Spinal cord (tissue), 10 donors: ENCODE measurements at places on chromosomes 13 and 19.

- no peaks in the 10 kb centered on the region for H3K36me3 ChIP-seq
- peaks cover 19% of the 10 kb centered on the region for H3K4me1 ChIP-seq
- no peak for DNase-seq
- no peak overlapping the region for H3K4me3 ChIP-seq
- H3K27me3 ChIP-seq = no peaks in the 10 kb centered on the region
- H3K27ac ChIP-seq = no peak overlapping the region
Observed at GRCh38 chr19:5478925-5479588, 23.8 kb downstream of the ZNRF4 start.

- no peak overlapping the region for H3K4me3 ChIP-seq
- DNase-seq = no peak
- no peaks in the 10 kb centered on the region for H3K4me1 ChIP-seq
- H3K27ac ChIP-seq = no peak overlapping the region
- peaks cover 99% of the 10 kb centered on the region for H3K36me3 ChIP-seq
- no peaks in the 10 kb centered on the region for H3K27me3 ChIP-seq
Observed at GRCh38 chr19:11018179-11018578, 57.3 kb downstream of the SMARCA4 start.

- DNase-seq = no peak
- no peak overlapping the region for H3K4me3 ChIP-seq
- H3K36me3 ChIP-seq = no peaks in the 10 kb centered on the region
Observed at GRCh38 chr19:29098863-29099481, 114.0 kb downstream of the UQCRFS1 start.

GRCh38 chr19:40754611-40755247 is 3.7 kb downstream of the SNRPA start:
- H3K27ac ChIP-seq = no peak overlapping the region
- H3K4me3 ChIP-seq = no peak overlapping the region
- no peak for DNase-seq
- H3K36me3 ChIP-seq = peaks cover 46% of the 10 kb centered on the region

DNA sequence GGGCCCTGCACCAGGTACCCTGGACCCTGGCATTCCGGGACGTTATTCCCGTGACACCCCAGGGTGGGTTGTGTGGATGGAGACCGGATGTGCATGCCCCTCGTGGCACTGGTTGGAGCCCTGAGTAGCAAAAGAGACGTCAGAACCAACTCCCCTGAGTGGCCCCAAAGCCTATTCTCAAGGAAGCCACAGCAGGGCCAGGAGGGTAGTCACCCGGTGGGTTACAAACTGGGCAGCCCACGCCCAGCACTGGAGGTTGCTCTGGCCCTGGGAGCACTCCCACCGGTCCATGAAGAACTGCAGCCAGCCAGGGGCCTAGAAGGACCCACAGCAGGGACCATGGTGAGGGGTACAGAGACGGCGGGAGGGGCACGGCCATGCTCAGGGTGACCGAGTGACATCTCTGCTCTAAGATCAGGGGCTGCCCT is 7.5 kb downstream of the KLF16 start:
- H3K27me3 ChIP-seq = no peaks in the 10 kb centered on the region
- H3K27ac ChIP-seq = peak overlapping the region; percentile 89
- peaks cover 90% of the 10 kb centered on the region for H3K4me1 ChIP-seq
- peak overlapping the region; percentile 45 for H3K4me3 ChIP-seq
- peaks cover 28% of the 10 kb centered on the region for H3K36me3 ChIP-seq
- no peak for DNase-seq

- H3K27ac ChIP-seq = no peak overlapping the region
- peak overlapping the region; percentile 12 for H3K4me3 ChIP-seq
- peaks cover 20% of the 10 kb centered on the region for H3K4me1 ChIP-seq
Observed at GRCh38 chr19:36775768-36776167, 3.2 kb upstream of the ZNF850 start.

GRCh38 chr13:94311893-94312292 is 167.6 kb downstream of the DCT start:
- H3K36me3 ChIP-seq = no peaks in the 10 kb centered on the region
- H3K4me1 ChIP-seq = peaks cover 7% of the 10 kb centered on the region
- H3K27me3 ChIP-seq = no peaks in the 10 kb centered on the region
- H3K27ac ChIP-seq = peak overlapping the region; percentile 66

DNA sequence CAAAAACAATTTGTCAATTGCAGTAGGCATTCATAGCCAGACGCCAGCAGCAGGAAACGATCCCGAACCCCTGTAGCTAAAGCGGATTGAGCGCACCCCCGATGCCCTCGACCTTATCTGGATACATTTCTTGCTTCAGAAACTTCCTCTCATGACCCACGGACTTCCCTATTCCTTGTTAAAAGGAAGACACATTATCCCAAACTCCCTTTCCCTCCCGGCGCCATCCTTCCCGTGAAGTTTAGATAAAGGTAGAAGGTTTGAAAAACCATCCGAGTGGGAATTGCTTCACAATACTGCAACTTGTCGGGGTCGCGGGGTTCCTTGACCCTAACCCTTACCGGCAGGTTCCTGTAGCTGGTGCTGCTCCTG is 977 bp downstream of the PCDH20 start:
- no peak for DNase-seq
- no peak overlapping the region for H3K27ac ChIP-seq
- H3K4me3 ChIP-seq = peak overlapping the region; percentile 68
- peaks cover 18% of the 10 kb centered on the region for H3K27me3 ChIP-seq

DNA sequence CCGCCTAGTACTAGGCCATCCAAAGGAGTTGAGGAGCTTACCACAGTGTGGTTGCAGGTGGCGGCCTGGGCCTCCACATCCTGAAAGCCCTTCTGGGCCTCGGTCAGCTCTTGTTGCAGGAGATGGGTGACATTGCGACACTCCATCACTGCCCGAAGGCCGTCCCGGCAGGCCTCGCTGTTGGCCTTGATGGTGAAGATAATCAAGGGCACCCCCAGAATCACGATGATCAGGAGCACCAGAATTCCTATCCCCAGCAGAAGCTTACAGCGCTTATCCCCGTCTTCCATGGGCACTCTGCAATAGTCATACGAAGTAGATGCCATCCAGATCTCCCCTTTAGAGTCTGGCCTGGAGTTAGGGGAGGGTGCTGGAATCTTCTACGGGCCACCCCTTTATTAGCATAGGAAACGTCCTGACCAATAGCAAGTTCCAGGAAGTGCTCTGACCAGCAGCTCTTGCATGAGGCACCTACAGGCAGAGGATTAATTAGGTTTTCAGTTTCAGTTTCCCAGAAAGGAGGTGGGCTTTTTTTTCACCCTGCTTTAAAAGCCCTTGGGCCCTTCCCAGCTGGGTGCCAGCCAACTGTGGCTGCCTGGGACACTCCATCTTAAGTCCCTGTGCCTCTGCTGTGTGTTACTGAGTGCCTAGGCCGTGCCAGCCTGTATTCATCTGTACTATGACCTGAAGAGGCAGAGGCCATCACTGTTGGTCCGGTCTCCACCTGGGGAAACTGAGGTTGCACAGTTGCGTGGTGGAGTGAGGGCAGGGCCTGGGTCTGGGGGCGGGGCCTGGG is at the start of gene BST2:
Gene BST2 (minus strand): TSS at position 381 of the 796 bp plus-strand sequence. CDS start 55 bp downstream, at position 326.
- DNase-seq = no peak
- H3K27me3 ChIP-seq = peaks cover 6% of the 10 kb centered on the region
- H3K36me3 ChIP-seq = no peaks in the 10 kb centered on the region
- no peak within 1 kb of the TSS for H3K27ac ChIP-seq
- H3K4me3 ChIP-seq = no peak within 1 kb of the TSS

DNA sequence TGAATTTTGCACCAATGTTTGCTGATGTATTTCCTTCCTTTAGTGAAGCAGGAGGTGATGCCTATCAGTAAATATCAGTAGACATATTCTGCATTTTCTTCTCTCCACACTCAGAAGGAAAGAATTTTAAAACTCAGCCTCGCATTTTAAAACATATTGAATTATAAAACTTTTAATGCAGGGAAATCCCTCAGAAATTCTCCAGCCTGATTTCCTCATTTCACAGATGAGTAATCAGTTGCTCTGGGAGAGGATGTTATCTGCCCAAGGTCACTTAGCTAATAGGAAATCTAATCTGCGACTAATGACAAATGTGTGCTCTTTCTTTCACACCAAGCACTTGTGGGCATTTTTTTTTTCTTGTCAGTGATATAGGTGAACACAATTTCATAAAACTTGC is 320.6 kb downstream of the ITGBL1 start:
- no peak overlapping the region for H3K27ac ChIP-seq
- no peaks in the 10 kb centered on the region for H3K4me1 ChIP-seq
- no peak for DNase-seq
- H3K36me3 ChIP-seq = no peaks in the 10 kb centered on the region
- no peaks in the 10 kb centered on the region for H3K27me3 ChIP-seq

DNA sequence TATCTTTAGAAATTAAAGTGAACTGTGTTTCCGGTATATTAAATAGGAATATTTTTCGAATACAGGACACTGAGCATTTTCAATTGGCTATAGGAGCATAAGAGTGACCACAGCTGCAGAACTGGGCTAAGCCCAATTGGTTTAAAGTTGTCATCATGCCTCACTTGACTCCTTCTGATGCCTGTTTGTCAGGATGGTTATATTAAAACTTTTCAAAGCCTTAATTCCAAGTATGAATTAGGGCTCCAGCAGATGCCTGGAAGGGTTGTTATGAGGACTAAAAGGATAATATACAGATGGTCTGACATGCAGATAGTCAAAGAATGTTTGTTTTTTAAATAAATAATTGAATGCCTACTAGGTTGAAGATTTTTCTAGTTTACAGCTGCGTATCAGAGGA is 100.0 kb downstream of the LMO7 start:
- H3K4me1 ChIP-seq = no peaks in the 10 kb centered on the region
- H3K27ac ChIP-seq = no peak overlapping the region
- H3K27me3 ChIP-seq = no peaks in the 10 kb centered on the region
- no peak overlapping the region for H3K4me3 ChIP-seq

DNA sequence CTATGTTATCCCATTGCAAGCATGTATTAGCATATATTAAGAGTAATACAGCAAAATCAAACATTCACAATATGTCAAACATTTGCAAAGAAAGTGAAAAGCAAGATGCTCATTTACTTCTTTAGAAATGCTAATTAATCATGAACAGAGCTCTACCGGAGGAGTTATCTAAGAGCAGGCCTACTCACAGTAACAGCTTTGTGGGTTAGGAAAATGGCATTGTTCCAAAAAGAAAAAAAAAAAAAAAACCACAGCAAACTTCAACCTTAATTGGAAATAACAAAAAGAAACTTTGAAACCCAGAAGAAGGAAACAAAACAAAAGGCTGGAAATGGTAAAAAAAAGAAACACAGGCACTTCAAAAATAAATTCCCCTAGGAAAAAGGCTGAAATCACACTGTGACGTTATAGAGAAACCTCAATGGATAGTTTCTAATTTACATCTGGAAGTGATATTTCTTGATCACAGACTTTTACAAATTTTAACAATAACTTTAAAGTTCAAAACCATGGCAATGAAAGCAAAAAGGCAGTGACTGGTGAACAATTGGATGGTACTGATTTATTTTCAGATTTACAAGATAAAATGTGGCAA is 1236.8 kb upstream of the SPRY2 start:
- no peaks in the 10 kb centered on the region for H3K27me3 ChIP-seq
- no peak overlapping the region for H3K27ac ChIP-seq
- H3K4me1 ChIP-seq = no peaks in the 10 kb centered on the region
- H3K36me3 ChIP-seq = no peaks in the 10 kb centered on the region

GRCh38 chr13:67736646-67737420 is 506.7 kb upstream of the PCDH9 start:
- H3K36me3 ChIP-seq = no peaks in the 10 kb centered on the region
- H3K4me3 ChIP-seq = no peak overlapping the region
- peak; percentile 80 for DNase-seq
- H3K27ac ChIP-seq = peak overlapping the region; percentile 78
- H3K27me3 ChIP-seq = no peaks in the 10 kb centered on the region

DNA sequence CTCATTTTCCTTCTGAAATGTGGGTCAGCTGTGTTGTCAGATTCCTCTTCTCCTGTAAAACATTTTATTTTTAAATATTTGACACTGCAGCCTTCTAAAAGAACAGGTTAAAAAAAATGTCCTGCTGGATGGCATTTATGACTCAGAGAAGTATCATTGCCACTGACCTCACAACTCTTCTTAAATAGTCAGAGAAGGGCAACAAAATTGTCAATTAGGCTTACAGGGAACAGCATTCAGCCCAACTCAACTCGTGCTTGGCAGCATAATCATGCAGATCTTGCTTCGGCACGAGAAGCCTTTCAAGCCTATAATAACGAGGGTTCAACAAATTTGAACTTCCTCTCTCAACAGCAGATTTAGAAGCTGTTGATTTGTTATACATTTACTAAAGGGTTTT is 296.7 kb upstream of the DACH1 start:
- no peaks in the 10 kb centered on the region for H3K27me3 ChIP-seq
- DNase-seq = no peak
- no peaks in the 10 kb centered on the region for H3K4me1 ChIP-seq
- no peaks in the 10 kb centered on the region for H3K36me3 ChIP-seq

DNA sequence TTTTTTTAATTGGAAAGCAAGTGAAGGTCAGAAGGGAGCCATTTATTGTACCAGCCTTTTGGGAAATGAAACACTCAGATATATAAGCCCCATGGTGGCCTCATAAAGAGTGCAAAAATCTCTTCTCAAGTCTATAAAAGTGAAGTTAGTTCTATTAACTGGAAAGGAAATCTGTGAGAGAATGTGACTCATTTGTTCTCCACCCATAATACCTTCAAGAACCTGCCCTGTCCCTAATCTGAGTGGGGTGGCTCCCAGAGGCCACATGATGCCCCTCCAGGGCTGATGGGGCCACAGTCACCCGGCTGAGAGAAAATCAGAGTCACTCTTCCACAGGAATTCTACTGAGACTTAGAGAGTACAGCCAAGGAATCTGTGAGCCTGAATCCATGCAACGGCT is 65.8 kb upstream of the SERP2 start:
- H3K27ac ChIP-seq = peak overlapping the region; percentile 92
- peaks cover 37% of the 10 kb centered on the region for H3K4me1 ChIP-seq
- H3K27me3 ChIP-seq = no peaks in the 10 kb centered on the region
- no peaks in the 10 kb centered on the region for H3K36me3 ChIP-seq

GRCh38 chr13:60074397-60074796 is 89.3 kb downstream of the DIAPH3 start:
- H3K27ac ChIP-seq = no peak overlapping the region
- H3K27me3 ChIP-seq = no peaks in the 10 kb centered on the region
- H3K36me3 ChIP-seq = no peaks in the 10 kb centered on the region
- H3K4me3 ChIP-seq = no peak overlapping the region
- no peak for DNase-seq

DNA sequence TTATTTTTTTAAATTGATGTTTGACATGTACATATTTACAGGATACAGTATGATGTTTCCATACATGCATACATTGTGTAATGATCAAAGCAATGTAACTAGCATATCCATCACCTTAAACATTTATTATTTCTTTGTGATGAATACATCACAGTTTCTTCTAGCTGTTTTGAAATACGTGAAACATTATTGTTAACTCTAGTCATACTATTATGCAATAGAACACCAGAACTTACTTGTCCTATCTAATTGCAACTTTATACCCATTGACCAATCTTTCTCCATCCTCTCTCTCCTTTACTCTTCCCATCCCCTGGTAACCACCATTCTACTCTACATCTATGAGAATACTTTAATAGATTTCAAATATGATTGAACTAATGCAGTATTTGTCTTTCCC is 1942.7 kb downstream of the PCDH9 start:
- no peaks in the 10 kb centered on the region for H3K36me3 ChIP-seq
- no peaks in the 10 kb centered on the region for H3K27me3 ChIP-seq
- H3K27ac ChIP-seq = no peak overlapping the region
- no peak overlapping the region for H3K4me3 ChIP-seq
- DNase-seq = no peak
